NCI-H2171 (cell line): ENCODE measurements at places on chromosomes 2 and 18.

GRCh38 chr2:73033142-73033765 is 38.3 kb downstream of the SFXN5 start:
- no peak for DNase-seq

GRCh38 chr2:223779877-223780276 is 57.5 kb downstream of the AP1S3 start:
- no peak for DNase-seq

- DNase-seq, result no peak
These were observed 17.4 kb downstream of the DYNC2LI1 start for GRCh38 chr2:43791035-43791765.

GRCh38 chr2:121969166-121969565 is 213.7 kb downstream of the TSN start:
- no peak for DNase-seq

DNA sequence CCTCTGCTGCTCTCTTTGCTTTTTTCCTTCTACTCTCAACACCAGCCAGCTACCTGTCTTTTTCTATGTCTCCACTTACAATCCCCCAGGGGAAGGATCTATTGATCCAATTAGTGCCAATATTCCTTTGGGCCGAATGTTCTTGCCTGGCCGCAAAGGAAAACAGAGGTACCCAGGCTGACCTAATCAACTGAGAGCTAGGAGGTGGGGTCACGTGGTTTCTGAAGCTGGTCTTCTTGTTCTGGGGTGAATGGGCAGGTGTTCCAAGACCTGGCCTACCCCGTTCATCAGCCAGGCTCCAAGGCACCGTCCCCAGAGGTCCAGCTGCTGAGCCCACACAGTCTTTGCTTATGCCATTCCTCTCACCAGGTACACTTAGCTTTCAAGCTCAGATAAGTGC is 65.5 kb upstream of the EPAS1 start:
- no peak for DNase-seq
